DMS 273 treated with DMSO at 0.1 percent for 48 hours (cell line): ENCODE measurements at places on chromosomes 5 and 9.

DNA sequence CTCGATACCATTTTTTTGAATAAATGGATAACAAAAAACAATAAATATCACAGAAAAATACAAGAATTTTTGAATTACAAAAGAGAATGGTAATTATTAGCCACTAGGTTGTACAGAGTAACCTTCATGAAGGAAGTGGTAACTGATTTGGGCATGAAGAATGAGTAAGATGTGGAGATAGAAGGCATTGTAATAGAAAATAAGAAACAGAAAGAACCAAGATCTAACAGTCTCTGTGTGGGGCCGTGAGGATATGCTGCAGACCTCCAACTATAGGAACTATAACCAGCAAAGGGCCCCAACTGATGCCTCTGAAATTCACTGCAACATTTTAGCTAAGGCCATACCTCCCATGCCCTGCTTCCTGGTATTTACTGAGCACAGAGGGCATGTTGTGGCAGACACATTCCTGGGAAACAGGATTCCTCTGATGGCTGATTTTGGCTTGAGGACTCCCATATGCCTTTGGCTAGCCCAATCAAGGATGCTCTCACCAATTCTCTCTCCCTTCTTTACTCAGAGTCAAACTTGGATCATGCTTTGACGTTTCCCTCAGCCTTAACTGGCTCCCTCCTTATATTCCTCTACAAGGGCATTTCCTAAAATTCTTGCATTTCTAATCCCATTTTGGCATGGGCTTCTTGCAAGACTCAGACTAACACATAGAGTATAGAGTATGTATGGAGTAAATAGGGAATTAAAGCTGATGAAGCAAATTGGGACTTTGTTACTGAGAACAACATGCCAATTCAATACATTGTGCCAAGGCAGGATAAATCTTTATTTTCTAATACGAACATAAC is 208.9 kb downstream of the PDE4D start:
- DNase-seq, result no peak

DNA sequence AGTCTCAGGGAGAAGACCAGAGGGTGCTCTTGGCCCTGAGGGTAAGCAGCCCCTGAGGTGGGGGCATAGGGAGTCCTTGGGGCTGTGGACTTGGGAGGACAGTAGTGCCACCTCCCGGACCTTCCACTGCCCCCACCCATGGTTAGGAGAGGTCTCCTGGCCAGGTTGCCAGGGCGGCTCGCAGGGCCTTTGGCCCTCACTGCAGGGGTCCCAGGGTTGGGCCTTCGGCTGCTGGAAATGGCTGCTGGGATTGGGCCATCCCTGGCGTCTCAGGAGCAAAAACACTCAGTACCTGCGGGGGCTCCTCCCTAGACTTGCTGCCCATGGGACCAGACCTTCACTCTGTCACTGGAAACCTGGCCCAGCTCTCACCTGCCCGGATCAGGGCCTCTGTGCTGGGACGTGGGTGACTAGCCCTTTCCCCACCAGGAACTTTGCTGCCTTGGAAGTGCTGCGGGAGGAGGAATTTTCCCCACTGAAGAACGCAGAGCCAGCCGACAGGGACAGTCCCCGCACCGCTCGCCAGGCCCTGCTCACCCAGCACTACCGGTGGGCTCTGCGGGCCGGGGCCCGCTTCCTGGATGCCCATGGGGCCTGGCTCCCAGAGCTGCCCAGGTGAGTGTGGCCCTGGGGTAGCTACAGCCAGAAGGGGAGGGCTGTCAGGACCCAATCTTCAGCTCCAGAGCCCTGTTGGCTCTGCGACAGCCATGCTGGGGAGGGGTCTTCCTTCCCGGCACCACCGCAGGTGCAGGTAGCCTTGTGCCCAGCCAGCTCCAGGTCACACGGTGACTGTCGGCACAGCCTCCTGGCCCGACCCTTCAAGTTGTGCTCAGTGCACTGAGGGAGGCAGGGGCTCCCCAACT is 3.2 kb downstream of the UAP1L1 start:
- no peak for DNase-seq

GRCh38 chr5:74009502-74009901 is 383.5 kb downstream of the ARHGEF28 start:
- DNase-seq, result no peak

DNA sequence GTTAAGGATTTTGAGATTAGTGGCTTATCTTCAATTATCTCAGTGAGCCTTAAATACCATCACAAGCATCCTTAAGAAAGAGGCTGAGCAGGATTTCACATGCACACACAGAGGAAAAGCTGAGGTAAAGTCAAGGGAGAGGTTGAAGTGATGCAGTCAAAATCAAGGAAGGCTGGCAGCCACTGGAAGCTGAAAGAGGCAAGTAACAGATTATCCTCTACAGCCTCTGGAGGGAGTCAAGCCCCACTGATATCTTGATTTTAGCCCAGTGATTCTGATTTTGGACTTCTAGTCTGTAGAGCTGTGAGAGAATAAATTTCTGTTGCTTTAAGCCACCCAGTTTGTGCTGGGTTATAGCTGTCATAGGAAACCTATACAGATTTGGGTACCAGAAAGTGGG is 80.1 kb downstream of the ANKRD31 start:
- DNase-seq, result no peak

DNA sequence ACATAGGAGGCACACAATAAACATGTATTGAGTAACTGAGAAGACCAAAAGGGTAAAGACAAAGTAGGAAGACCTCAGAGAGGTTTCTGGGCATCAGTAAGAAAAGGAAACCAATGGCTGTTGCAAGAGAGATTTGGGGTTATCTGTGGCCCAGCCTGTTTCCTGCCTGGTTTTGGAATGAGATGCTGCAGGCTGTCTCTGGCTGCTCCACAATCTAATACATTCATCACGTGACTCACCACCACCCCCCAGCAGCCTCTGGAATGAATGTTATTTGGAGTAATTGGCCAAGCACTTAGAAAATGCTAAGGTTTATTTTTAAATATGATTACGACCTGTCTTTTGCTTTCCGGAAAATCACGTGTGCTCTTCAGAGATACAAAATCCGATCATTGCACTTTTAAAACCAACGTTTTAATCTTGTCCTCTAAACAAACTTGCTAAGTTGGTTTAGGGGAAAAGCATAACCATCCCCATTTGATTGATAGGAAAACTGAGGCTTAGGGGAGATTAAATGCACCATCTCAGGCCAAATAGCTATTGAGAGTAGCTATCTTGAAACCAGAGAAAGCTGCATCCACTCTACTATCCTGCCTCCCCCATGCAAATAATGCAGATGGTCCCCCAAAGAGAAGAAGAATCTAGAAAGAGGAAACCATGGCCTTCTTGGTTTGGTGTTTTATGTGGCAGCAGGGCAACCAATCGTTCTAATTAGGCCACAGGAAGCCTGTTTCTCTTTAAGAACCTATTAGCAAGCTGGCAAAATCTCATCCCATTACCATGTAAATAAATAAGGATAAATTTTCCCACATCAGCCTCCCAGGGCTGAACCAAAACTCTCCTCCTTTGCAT is 151.8 kb upstream of the ADRA1B start:
- no peak for DNase-seq

GRCh38 chr9:1550636-1551035 is 464.5 kb upstream of the SMARCA2 start:
- DNase-seq, result no peak

- DNase-seq, result no peak
Observed at GRCh38 chr5:111752426-111752965, 4.5 kb downstream of the NREP start.

- no peak for DNase-seq
Observed at GRCh38 chr5:53480416-53481158, at the start of gene FST. Gene FST, plus strand, starts transcription at chr5:53480629. Its CDS starts 163 bp downstream, at chr5:53480792.

DNA sequence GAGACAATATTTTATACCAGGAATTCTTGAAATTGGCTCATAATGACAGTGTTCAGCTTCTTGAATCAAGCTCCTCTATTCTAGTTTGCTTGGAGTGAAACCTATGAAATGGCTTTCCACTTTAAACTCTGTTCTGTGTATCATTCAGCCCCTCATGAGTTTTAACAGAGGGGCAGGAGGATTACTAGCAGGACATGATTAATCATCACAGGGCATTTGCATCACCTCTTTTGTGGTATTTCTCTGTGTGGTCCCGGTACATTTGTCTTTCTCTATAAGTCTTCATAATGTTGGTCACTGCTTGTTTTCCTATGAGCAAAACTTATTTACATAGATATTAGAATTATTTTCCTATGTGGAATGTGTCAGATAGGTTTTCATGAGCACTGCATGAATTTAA is 21.2 kb downstream of the CAST start:
- no peak for DNase-seq

- no peak for DNase-seq
Observed at GRCh38 chr5:149215478-149216090, 56.1 kb upstream of the AFAP1L1 start.

DNA sequence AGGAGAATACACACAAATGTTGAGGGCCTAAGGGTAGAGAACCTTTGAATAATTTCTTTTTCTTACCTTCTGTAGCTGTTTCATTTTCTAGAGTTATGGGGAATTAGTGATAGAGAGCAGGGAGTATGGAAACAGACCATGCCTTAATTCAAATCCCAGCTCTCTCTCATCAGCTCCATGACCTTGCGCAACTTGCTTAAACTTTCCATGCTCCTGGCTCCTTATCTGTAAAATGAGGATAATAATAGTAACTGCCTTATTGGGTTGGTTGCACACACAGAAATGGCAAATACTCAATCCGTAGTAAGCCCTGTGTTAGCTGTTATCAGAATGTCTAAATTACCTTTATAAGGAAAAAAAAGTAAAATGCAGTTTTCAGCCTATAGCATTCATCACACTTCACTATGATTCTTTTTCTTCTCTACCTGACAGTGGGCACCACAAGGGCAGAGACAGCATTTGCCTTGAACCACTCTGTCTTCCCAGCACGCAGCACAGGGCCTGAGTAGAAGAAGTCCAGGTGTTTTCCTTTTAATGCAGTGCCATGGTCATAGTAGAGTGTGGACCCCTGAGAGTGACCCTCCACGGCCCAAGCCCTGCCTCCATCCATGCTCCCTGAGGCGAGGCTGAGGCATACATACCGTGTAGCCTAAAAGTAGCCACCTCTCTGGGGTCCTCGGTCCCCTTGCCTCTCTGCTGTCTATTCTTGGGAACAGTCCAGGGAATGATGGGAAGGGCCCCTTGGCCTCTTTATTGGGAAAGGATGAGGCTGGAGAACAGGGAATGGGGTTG is 17.4 kb downstream of the C5orf15 start:
- DNase-seq, result no peak

GRCh38 chr9:69951411-69951810 is 92.2 kb upstream of the MAMDC2 start:
- DNase-seq, result no peak

- DNase-seq, result no peak
Observed at GRCh38 chr9:79731171-79731890, 159.6 kb downstream of the TLE4 start.

GRCh38 chr5:943201-943917 is 50.7 kb downstream of the TRIP13 start:
- peak; percentile 87 for DNase-seq

- no peak for DNase-seq
Observed at GRCh38 chr5:109682383-109682782, 7.3 kb upstream of the MAN2A1 start.

GRCh38 chr9:14750821-14751220 is 28.3 kb upstream of the CER1 start:
- no peak for DNase-seq

DNA sequence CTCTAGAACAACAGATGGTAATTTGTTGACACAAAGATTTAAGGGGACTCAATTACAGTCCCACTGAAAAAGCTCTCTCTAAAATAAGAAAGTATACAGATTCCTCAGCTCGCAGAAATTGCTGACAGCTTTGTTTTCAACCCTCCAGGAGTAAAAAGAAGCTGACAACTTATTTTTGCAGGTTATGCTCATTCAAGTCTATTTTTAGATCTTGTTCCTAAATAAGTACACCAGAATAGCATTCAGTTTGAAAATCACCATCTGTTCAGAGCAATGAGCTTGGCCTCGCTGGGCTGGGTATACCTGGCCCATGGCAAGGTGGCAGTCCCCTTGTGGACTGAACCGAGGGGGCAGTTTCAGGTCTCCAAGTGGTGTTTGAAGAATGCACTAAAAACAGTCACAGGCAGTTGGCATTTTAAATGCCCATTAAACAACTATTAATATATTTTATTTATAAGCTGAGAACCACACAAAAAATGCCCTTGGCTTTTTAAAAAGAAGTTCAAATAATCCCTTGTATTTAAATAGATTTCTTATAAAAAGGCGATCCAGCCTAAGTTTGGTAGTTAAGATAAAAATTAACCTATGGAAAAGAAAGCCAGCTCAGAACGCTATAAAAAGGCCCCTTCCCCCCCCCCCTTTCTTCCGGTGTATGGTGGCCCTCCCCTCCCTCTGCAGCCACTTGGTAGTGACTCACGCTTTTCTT is 169.2 kb downstream of the AUH start:
- DNase-seq, result peak; percentile 75

GRCh38 chr9:4226331-4227250 is 73.3 kb downstream of the GLIS3 start:
- DNase-seq, result no peak

GRCh38 chr9:112224401-112225289 is 49.5 kb upstream of the SUSD1 start:
- no peak for DNase-seq

GRCh38 chr5:66908230-66908629 is 288.4 kb downstream of the CD180 start:
- DNase-seq, result no peak

DNA sequence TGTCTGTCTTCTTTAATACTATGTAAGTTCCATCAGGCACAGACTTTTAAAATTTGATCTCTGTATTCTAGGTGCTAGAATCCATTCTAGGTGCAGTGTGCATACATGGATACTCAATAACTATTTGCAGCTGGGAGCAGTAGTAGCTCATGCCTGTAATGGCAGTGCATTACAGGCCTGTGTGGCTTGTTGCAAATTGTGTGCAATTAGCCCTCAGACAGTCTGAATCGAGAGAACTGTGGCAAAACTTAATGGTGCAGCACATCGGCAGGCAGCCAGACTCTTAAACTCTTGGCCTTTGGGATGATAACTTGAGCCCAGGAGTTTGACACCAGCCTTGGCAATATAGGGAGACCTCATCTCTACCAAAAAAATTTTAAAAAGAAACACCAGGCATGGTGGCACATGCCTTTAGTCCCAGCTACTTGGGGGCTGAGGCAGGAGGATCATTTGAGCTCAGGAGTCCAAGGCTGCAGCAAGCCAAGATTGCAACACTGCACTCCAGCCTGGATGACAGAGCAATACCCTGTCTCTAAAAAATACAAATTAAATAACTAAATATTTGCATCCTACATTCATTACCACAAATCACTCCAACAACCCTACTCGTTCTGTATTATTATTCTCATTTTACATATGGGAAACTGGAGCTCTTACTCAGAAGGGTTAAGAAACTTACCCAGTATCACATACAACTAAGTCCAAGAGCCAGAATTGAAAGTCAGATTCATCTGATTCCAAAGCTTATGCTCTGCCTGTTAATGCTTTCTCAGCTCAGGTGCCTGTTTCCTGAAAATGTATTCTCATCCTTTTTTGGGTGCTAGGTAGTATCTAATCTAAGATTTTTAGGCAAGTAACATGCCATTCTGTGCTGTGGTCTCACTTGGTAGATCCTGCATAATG is 30.1 kb downstream of the PRKACG start:
- no peak for DNase-seq

DNA sequence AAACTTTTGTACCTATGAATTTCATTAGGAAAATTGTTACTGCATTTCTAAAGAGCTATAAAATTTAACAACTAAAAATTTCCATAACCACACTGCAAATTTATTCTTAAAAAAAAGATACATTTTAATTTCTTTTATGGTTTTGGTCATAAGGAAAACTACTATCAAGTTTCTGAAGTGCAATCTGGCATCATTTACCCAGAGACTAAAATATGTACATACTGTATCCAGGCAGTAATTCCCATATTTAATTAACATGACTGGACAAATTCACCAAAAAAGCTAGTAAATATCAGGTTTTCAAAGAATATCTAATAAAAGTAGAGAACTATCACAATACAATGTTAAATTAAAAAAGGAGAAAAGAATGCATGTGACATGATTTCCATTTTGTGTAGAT is 20.7 kb downstream of the PUM3 start:
- DNase-seq, result no peak
